ENCODE measurements at places on chromosomes 4 and X.

DNA sequence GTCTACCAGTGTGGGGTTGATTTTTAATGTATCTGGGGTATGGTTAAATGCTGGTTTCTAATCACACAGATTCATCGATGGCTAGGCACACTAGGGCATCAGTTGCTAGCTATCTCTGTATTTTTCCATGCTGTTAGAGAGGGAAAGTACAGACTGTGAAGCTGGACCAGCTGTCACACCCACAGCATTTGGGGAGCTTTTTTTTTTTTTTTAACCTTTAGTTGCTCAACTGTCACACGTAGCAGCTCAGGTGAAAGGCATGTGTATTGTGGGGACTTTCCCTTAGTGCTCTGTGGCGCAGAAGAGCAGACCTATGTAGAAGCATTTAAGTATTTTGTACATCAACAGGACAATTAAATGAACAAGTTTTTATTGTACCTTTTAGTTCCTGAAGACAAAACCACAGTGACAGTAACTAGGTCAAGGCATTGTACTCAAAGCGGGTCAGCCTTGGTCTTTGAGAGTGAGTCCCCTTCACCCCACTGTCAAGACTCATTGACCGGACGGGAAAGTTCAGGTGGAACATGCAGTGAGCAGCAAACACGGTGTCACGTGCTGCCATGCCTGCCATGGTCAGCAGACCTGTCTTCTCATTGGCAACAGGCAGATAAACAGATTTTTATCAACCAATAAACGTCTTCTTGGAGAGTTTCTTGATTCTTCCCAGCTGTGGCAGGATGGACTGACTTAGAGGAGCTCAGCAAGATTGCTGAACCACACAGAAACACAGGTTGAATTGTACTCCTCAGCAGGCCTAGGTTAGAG, 65.3 kb downstream of the CASP3 start:
- no peak for DNase-seq

- DNase-seq, result no peak
Observed at GRCh38 chr4:64360664-64361398, 48.4 kb downstream of the TECRL start.

GRCh38 chr4:181757098-181757497, 486.1 kb upstream of the TENM3 start:
- no peak for DNase-seq

GRCh38 chr4:67052814-67053675, 492.3 kb downstream of the CENPC start:
- no peak for DNase-seq

GRCh38 chrX:65706041-65706828, 38.8 kb downstream of the MSN start:
- DNase-seq, result no peak

DNA sequence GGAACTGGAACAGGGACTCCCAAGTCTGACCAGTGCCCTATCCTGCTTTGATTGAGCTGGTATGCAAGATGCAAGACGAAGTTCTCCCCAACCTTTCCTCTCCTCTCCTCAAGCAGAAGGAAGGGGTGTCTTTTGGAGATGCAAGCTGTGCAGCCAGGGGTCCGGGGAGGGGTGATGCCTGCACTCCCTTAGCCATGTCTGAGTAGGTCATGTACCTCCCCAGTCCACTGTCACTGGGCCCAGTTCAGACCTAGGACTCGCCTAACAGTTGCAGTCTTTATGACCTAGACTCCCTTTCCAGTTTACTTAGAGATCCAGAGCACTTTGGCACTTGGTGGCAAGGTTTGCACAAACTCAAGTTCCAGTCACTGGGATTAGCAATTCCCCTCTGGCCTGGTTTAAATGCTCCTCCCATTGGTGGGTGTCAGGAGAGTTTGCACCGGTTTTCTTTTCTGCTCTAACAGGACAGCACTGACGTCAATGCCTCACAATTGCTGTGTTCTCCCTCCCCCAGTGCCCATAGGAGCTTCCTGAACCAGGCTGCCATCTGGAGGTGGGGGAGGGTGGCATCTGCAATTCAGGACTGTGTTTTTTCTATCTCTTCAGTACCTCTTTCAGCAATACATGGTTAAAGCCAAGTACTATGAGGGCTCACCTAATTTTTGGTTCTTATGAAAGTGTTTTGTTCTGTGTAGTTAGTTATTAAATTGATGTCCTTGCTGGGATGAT, 782.2 kb downstream of the ARAP2 start:
- no peak for DNase-seq

GRCh38 chr4:3334316-3334715, 41.5 kb downstream of the RGS12 start:
- no peak for DNase-seq

DNA sequence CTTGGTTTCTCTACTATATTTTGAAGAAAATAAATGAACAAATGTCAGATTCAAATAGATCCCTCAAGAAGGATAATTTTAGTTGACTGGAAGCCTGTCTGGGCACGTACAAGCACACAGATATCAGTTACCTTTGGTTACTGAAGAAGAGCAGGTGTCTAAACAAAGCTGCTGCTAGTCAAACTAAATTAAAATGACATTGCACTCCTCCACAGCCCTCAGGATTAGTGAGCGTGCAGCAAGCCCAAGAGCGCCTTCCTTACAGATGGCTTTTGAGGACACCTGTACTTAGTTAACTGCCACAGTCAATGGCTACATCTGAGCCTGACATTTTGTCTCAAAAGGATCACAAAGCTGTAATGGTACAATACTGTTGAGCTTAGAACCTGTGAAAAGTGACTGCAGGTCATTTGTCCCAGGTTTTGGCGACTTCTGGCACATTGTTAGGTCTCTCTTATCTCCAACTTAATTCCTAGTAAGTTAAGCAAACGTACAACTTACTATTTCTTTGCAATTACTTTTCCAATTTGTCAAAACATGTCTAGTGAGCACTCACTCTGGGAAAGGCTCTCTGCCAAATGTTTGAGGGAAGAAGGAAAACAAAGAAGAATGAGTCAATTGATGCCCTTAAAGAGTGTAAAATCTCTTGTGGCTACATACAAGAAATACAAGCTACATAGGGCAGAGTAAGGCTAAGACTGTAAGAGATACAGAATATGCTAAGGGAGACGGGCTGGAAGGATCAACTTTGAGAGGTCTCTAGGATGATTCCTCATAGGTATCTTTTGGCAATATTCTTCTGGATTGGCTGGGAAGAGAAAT, 25.6 kb upstream of the DAPP1 start:
- no peak for DNase-seq

DNA sequence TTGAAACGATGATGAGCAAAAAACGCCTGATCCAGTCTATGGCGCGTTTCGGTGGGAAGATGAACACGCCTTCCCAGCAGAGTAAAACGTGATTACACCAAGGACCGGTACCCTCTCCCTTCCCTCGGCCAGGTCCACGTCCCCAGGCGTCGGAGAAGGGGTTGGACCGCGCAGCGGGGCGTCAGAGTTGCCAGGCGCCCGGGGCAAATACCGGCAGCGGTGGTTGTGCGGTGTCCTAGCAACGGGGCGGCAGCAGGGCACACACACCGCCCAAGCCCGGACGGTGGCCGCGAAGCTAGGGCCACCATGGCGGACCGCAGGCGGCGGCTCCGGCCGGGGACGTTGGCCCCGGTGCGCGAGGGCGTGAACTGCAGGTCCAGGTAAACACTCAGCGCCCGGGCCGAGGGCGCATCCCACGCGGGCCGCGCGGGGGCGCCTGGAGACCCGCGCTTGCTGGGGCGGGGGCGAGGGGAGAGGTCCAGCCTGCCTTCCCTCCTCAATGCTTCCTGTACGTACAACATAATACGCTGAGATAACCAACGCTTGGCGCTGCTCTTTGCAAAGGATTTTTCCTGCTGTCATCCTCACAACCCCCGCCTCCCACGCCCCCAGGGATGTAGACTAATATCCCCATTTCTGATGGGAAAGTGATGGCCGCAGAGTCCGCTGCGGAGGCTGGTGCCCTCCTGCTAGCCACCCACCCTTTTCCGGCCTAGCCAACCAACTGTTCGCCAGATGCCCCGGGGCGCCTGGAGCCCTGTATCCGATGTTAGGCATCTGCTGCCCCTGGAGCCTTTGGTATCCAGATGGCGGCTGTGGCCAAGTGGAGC, at the start of gene FAM47E:
Gene FAM47E, plus strand, starts transcription at position 281 of the 830 bp plus-strand sequence. Its CDS starts 26 bp downstream, at position 307.
- DNase-seq, result peak; percentile 0

DNA sequence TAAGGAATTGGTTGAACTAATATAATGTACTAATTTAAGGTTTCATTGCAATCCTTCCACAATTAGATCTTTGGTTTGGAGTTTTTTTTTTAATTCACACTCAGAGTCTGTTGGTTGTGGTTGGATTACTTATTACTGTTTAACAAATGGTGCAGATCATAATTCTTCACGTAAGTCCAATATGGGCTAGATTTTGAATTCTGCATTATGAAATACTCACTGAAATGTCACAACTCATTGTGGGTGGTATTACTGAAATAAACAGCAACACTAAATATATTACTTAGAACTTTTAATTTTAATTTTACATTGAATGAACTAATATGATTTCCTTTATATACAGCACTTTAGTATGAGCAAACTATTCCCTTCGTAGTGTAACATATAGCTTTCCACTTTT, 94.2 kb upstream of the MYOZ2 start:
- no peak for DNase-seq

- DNase-seq, result no peak
Observed at GRCh38 chr4:185017964-185018772, at the start of gene HELT. TSS of gene HELT (plus strand) at chr4:185018490. CDS start at chr4:185018929, 439 bp downstream.

- DNase-seq, result no peak
Observed at GRCh38 chrX:47200385-47201150, 6.9 kb downstream of the UBA1 start.

- DNase-seq, result no peak
Observed at GRCh38 chrX:19659929-19660328, 144.6 kb upstream of the MAP3K15 start.

DNA sequence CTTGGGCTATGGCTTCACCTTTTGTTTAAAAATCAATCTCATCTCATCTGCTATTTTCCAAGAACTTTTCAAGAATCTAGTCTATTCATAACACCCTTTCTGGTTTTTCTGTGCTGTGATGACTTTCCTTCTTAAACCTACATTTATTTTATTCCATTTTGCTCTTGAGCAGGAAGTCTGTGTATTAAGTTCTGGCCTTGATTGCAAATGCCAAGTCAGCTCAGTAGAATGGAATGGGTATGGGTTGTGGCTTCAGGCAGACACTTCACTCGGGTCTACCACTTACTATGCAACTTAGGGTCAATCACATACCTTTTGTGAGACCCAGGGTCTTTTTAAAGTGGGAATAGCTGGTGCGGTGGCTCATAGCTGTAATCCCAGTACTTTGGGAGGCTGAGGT, 522.3 kb downstream of the TRIML1 start:
- no peak for DNase-seq

DNA sequence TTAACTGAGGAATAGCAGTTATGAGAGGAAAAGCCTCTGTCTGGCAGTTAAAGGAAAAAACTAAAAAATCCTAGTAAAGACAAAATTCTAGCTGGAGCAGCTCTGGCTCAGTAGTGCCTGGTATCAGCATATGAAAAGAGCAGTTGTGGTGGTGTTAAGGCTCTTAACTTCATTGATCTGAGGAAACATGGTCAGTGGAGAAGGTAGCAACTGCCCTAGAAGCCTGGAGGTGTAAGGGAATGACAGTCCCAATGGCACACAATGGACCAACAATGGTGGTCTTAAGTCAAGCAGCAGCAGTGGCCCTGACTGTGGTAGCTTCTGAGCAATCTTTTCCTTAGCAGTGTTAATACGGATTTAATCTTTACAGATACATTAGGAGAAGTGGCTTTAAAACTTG, 189.6 kb upstream of the POF1B start:
- no peak for DNase-seq

- DNase-seq, result no peak
Observed at GRCh38 chr4:163631288-163631687, 136.8 kb downstream of the TMA16 start.

- DNase-seq, result no peak
Observed at GRCh38 chr4:189823591-189823990, 117.1 kb upstream of the FRG1 start.

DNA sequence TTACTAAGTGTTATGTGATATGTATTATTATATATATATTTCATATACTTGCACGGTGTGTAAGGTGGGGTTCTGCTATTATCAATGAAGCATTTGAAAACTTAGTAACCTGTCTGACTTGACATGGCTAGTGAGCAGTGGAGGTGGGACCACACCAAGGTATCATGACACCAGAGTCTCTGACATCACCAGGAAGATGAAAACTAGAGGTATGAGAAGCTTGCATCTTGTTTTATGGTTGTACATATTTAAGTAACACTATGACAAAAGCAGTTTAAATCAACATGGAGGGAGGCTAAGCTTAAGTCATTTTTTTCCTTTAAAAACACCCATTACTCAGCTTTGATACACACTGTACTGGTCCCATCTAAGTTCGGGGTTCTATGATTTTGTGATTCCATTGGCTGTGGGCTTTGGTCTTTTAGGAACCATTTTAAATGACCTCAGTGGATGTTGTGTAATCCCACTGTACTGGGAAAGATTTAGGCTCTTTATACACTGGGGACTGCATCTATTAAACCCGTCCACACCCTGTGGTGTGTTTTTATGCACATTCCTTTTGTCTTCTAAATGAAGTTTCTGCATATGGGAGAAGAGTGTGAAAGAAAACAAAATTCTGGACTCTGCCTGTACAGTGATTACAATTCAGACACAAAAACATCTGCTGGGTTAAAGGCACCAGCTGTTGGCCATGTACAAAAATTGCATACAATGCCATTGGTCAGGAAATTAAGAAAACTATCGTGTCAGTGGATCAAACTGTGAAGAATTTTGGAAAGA, 570.6 kb downstream of the SPRY1 start:
- no peak for DNase-seq

GRCh38 chr4:122895336-122895995, 26.9 kb downstream of the NUDT6 start:
- DNase-seq, result no peak

- DNase-seq, result no peak
Observed at GRCh38 chrX:137425273-137425902, 140.5 kb upstream of the ZIC3 start.

- no peak for DNase-seq
Observed at GRCh38 chr4:94359221-94359620, 16.6 kb upstream of the HPGDS start.

- no peak for DNase-seq
Observed at GRCh38 chr4:149845743-149846142, 30.1 kb upstream of the IQCM start.

DNA sequence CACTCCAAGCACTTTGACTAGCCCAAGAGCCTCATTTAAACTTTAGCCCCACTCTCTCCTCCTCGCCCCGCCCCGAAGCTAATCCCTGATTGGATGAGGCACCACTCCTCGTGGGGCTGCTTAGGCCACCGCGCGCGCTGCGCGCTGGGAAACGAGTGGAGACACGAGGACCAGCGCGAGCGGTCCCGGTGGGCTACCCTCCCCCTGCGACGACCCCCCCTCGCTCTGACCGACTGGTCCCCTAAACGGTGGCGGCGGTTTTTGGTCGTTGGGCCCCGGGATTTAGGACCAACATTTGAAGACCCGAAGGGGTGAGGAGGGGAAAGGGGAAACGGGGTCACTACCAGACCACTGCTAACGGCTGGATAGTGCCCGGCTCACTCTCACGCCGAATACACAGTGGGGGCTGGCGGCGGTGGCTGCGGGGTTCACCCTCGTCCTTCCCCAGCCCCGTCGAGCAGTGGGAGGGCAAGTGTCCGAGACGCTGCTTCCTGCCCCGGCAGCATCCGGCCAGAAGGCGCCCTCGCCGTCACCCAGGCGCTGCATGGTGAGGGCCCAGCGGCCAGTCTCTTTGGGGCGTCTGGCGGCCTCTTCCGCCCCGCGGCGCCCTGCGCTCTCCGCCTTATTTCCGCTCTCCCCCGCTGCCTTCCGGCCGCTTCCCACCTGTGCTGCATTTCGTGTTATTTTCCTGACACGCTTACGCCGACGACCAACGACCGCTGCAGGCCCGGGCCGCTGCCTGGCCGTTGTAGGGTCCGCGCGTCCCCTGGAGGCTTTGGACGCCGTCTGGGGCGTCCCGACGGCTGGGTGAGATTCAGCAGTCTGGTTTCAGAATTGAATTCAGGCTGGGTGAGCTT, at the start of gene RBM46:
Gene RBM46, plus strand, starts transcription at position 147 of the 857 bp plus-strand sequence. CDS start 15,481 bp downstream, outside the sequence.
- DNase-seq, result no peak

Data from activated CD8-positive, alpha-beta memory T cell treated with anti-CD3 and anti-CD28 coated beads for 1 hour (primary cell).